ENCODE measurements at places on chromosomes 1 and 21.

- peak; percentile 49 for DNase-seq
Measured at GRCh38 chr1:155976062-155976912, 2.1 kb downstream of the ARHGEF2 start.

DNA sequence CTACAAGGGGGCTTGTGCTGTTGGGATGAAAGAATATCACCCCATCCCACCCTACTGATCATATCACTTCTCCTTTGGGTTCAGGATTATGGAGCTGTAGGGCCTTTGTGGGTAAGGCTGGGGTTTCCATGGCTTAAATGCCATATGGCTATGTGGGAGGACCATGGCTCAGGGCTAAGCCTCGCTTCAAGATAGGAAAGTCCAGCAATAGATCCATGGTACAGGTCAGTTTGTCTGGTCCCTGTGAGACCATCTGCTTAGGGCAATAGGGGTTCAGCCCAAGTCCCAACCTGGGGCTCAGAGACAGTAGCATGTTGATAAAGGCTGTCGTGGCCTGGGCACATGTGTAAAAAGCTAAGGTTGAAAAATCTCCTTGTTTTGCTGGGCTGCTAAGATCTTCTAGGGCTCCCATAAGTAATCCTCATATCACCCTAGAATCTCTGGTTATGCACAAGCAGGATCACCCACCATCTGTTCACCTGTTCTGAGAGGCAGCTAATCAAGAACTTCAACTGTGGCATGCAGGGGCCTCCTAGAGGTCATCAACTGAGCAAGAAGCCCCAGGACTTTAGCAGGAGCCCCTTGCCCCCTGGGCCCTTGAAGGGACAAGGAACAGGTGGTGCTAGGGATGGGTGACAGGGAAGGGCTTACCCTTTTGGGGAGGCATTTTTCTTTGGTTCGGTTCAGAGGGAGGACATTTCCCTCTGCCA, 66.5 kb downstream of the UBE2T start:
- no peak for DNase-seq

GRCh38 chr21:45236481-45236880, 51.2 kb downstream of the POFUT2 start:
- DNase-seq, result no peak

- no peak for DNase-seq
Measured at GRCh38 chr1:40439247-40439646, 11.0 kb upstream of the ZFP69B start.

DNA sequence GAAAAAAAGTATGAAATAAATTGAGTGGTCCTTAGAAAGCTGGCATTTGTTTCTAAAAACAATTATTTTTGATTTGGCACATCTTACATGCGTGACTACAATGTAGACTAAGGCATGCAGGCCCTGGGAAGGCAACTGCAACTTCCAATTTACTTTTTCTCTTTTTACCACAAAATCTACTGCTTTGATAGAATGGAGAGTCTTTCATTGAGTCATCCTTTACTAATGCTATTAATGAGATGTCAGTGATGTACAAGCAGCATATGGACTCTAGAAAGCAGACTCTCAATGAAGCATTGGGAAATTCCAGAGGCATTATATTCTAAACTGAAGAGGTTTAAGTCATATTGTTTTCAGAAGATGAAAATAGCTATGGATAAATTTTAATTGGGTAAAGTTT, 29.6 kb upstream of the PRRX1 start:
- DNase-seq, result no peak

DNA sequence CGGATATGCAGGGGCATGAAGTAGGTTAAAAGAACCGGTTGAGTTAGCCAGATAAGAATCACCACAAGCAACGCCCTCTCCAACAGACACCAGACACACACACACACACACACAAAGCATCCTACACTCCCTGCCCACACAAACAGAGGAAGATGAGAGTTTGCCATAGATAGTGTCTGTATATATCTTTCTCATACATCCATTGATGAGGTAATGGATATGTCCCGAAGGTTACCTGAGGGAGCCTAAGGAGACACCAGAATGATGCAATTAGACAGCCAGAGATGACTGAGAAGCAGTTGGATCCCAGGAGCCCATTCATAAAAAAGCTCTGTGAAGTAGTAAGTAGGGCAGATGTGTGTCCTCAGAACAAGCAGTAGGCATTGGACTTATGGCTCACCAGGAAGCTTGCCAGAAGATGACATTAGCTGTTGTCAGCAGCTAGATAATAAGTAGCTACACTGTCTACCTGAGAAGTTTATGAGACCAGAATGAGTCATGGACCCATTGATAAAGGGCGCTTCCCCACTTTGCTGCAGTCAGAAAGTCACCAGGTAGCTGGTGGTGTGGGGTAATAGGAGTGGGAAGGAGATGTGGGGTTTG, 247.0 kb downstream of the KCNT2 start:
- no peak for DNase-seq

DNA sequence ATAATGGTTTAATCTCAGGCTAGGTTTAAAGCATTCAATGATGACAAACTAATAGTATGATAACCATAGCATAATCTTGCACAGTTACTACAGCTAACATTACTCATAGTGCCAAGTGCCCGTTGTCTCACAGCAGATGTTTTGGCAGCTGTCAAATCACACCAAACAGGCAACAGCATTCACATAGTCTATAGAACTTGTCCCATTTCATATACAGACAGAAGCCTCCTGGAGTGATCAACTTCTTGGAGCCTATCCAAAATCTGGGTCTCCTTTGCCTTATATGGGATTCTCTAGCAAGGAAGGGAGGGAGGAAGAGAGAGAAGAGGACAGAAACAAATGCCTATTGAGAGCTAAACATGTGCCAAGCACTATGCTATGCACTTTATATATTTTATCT, 250.6 kb upstream of the ZP4 start:
- DNase-seq, result no peak

DNA sequence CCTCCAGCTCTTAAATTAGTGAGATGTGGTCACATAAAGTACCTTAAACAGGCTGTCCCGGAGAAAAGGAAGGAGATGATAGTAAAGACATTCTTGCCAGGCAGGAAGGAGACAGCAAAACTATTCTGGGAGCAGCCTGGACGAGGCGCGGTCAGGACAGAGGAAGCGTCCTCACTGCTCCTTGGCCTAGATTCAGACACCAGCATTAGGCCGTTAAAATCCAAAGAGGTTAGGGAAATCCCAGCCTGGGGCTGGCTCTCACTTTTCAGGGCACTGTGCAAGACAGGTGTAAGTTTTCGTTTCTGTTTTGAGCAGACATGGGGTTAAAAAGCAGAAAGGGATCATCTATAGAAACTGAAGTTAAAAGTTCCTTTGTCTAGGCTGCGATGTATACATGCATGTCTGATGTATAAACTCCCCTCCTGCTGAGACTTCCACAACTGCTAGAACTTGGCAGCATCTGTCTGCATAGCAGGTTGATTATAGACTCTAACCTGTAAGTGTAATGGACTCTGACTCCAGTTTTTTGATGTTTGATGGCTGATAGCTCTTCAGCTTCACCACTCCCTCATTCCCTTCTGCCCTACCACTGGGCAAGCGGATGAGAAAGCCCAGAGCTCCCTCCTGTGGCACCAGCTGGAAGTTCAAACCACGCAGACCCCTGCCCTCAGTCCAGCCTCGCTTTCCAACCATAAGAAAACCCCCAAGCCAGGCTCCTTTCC, 21.5 kb downstream of the STPG1 start:
- peak; percentile 21 for DNase-seq

GRCh38 chr1:202589190-202589930, 120.9 kb downstream of the SYT2 start:
- DNase-seq, result no peak

DNA sequence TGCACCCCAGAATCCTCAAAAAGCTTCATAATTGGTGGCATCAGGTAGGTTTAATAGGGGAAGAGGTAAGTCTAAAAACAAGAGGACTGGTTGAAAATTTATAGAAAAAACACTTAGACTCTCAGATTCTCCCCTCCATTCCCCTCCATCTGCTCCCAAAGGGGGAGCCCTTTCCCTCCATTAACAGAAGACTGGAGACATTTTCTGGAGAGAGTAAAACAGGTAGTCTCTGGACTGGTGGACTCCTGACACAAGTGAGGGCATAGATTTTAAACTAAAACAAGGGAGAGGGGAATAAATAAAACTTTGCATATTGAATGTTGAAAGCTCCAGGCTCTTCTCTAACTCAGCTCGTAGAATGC, 54.0 kb upstream of the IPO9 start:
- no peak for DNase-seq

DNA sequence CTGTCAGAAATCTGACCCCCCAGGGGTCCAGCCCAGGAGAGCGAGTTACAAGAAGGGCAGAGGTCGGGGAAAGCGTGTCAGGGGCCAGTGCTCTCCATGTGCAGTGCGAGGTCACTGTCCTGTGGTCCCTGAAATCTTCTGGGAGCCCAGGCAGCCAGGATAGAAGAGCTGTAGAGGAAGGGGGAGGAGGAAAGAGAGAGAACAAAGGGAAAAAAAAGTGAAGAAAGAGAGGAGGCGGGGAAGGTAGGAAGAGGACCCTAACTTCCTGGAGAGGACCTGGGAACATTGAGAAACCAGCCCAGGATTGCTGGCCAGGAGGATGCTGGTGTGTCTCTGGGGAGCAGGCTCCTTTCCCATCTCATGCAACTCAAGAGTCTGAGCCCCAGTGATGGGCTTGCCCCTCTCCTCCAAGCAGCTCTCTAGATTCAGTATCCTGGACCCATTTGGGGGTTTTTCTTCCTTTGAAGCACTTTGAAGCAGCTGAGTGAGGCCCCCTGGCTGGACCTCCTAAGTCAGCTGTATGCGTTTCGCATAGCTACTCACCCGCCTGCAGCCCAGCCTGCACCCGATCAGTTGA, 6.8 kb upstream of the INAVA start:
- DNase-seq, result no peak

- DNase-seq, result no peak
Measured at GRCh38 chr1:24179251-24179840, 7.7 kb downstream of the IFNLR1 start.

DNA sequence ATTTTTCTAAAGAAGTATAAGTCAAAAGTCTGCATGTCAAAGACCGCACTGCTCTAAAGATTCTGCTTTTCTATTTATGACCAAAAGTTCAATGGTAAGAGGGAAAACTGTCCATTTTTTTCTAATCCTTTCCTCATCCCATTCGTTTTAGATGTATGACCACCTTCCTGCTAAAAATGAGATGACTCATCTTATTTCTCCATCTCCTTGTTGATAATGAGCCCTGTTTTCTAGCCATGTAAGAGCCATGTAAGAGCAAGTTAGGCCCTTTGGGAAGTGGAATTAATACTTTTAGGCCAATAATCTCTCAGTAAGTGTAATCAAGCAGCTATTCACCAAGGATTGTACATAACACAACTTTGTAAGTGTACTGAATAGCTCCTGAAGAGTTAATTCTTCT, 475.6 kb upstream of the B3GALT2 start:
- DNase-seq, result no peak

GRCh38 chr1:51324251-51325010, 5.9 kb downstream of the TTC39A start:
- no peak for DNase-seq

DNA sequence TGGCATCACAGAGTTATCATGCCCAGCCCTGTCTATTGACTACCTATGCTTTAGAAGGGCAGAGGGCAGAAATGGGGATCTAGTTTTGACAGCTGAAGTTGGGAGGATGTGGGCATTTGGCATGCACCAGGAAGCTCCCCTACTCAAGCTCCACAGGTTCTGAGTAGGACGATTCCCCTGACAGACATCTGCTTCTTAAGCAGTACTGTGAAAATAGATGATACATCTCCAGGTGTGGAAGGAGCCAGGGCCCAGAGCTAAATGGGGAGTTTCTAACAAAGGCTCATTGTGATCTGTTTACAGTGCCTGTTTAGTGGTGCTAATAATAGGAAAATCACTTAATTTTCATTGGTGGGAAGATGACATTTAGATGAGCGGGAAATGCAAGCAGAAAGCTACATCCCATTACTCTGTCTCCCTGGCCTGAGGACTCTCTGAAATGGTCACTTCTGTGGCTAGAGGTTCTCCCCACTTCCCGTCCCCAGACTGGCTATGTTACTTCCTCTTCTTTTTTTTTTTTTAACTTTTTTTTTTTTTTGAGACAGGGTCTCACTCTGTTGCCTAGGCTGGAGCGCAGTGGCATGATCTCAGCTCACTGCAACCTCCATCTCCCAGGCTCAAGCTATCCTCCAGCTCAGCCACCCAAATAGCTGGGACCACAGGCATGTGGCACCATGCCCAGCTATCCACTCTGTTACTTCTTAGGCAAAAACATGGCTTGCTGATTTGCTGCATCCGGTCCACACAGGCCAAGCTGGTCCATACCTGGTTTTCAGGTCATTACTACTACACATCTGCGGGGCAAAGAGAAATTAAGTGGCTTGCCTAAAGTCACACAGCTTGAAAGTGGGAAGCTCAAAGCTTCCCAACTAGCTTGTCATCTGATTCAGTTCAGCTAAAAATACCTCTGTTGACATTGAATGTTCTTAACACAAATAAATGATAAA, 23.2 kb upstream of the CNIH3 start:
- no peak for DNase-seq

DNA sequence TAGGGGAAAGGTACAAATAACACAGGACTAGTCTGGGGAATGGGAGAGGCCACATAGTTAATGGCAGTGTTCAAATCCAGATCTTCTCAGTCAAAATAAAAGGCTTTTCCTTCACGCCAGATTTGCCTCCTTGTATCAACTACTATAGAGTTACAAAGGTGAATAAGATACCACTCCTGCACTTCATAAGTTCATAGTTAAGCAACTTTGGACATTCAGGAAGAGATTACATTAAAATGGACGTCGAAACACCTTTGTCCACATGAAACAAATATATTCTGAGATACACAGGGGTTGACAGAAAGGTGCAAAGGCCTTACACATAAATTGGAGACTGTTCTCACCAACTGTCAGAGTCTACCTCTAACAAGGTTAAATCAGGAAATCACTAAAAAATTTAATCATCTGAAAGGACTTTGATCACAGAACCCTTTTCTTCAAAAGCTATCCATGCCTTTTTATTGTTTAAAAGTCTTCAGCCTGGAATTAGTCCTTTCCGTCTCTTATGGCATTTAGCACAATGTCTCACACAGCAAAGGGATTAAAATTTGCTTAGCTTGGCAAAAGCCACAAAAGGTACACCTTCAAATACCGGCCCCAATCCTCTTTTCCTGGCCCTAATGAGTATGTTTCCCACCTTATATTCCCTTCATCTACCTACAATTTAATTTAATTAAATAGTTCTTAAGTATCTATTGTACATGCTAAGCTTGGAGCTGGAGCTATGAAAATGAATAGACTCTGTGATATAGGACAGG, 8.1 kb downstream of the F5 start:
- DNase-seq, result no peak

DNA sequence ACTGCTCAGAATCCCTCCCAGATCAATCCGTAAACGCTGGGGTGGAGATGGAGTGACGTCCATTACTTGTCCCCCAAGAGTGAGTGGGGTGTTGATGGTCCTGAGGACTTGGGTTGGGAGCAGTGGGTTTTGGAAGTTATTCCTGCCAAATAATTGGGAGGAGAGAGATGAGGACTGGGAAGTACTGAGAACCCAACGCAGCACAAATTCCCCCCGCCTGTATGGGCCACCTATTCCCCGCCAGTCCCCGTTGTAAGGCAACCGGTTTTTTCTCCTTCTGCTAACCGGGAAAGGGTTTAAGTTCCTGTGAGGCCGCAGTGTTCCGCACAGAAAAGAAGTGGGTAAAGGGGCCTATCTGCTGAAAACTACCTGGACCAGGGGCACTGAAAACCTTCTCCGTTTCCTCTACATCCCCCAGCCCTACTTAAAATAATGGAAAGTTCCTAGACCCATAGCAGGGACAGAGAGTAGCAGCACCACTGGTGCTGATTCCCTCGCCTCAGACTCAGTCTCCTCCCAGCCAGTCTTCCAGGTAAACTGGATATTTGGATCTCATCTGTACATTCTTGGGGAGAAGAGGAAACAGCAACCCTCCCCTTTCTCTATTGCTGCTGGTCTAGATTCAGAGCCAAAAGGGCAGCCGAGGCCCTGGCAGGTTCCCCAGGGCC, 738 bp downstream of the LURAP1 start:
- no peak for DNase-seq

- DNase-seq, result no peak
Measured at GRCh38 chr1:26516987-26517765, 12.4 kb upstream of the RPS6KA1 start.
